ENCODE measurements at places on chromosomes 13 and 19.
A peak's percentile ranks its signal among the peaks of the same experiment; 100 is the strongest.

DNA sequence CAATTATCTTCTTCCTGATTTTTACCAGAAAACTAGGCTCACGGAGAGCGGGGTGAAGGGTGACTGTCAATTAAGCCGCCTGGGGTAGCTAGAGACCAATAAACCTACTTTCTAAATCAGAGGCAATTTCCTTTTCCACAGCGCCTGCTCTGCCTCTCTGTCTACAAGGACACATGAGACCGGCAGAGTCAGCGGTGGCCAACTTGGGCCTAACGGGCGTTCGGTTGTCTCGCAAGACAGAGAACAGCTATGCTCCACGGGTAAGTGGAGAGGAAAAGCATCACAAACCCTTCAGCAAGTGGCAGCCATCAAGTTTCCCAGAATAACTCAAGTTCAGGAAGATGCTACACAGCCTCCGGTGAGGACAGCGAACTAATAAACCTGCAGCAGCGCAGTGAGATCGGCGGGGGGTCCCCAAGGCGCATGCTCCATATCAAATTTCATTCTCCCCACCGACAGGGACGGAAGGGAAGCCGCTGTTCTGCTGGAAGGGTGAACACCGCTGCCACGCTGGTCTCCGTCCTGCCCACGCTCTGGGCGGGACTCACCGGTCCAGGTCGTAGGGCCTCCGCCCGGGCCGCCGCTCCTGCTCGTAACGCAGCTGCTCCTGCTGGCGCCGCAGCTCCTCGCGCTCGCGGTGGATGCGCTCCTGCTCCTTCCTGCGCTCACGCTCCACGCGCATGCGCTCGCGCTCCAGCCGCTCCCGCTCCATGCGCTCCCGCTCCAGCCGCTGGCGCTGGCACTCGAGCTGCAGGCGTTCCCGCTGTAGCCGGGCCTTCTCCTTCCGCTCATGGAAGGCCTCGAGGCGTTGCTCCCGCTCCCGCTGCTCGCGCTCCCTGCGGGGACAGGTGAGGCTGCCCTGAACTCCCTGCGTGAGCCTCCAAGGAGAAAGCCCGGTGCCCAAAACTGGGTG lies 25.8 kb upstream of the TINCR start:
- DNase-seq, result peak; percentile 29

- no peak for DNase-seq
Measured at GRCh38 chr19:57816652-57817051, 1.9 kb upstream of the ZNF552 start.

- DNase-seq, result no peak
Measured at GRCh38 chr13:71399631-71400215, 467.3 kb downstream of the DACH1 start.

- peak; percentile 39 for DNase-seq
Measured at GRCh38 chr19:45103508-45104319, 10.7 kb downstream of the PPP1R37 start.

- DNase-seq, result no peak
Measured at GRCh38 chr13:49454388-49455006, 10.4 kb downstream of the SETDB2 start.

DNA sequence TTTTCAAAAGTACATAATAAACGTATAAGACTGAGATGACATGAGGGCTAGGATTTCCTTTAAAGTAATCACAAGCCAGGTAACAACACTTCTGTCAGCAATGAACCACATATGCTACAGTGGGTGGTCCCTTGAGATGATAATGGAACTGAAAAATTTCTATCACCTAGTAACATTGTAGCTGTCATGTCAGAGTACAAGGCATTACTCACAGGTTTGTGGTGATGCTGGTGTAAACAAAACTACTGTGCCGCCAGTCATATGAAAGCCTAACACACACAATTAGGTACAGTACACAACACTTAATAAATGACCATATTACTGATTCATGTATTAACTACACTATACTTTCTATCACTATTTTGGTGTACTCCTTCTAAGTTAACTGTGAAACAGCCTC lies 36.8 kb downstream of the MIPEP start:
- DNase-seq, result no peak

DNA sequence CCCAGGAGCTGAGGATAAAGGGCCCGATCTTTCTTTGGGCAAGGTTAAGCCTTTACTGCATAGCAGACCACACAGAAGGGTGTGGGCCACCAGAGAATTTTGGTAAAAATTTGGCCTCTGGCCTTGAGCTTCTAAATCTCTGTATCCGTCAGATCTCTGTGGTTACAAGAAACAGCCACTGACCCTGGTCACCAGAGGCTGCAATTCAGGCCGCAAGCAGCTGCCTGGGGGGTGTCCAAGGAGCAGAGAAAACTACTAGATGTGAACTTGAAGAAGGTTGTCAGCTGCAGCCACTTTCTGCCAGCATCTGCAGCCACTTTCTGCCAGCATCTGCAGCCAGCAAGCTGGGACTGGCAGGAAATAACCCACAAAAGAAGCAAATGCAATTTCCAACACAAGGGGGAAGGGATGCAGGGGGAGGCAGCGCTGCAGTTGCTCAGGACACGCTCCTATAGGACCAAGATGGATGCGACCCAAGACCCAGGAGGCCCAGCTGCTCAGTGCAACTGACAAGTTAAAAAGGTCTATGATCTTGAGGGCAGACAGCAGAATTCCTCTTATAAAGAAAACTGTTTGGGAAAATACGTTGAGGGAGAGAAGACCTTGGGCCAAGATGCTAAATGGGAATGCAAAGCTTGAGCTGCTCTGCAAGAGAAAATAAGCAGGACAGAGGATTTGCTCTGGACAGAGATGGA lies 8.4 kb upstream of the CEACAM19 start:
- peak; percentile 60 for DNase-seq

- DNase-seq, result no peak
Measured at GRCh38 chr19:55676889-55677505, 2.0 kb downstream of the EPN1 start.

DNA sequence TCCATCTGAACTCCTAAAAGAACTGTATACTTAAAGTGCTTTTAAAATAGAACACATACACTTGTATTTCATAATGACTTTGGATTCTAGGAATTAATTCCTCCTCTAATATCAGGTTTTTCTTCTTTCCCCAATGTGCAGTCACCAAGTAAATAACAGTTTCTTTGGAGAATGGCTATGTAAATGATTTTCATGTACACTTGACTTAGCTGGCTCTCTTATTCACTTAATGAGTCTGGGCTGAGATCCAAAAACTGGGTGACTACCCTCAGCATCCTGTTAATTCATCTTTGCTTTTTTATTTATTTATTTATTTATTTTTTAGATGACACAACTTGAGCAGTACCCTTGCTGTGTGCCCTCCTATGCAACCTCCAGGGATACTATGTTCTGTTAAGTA lies 1003.7 kb downstream of the SLITRK1 start:
- peak; percentile 52 for DNase-seq

DNA sequence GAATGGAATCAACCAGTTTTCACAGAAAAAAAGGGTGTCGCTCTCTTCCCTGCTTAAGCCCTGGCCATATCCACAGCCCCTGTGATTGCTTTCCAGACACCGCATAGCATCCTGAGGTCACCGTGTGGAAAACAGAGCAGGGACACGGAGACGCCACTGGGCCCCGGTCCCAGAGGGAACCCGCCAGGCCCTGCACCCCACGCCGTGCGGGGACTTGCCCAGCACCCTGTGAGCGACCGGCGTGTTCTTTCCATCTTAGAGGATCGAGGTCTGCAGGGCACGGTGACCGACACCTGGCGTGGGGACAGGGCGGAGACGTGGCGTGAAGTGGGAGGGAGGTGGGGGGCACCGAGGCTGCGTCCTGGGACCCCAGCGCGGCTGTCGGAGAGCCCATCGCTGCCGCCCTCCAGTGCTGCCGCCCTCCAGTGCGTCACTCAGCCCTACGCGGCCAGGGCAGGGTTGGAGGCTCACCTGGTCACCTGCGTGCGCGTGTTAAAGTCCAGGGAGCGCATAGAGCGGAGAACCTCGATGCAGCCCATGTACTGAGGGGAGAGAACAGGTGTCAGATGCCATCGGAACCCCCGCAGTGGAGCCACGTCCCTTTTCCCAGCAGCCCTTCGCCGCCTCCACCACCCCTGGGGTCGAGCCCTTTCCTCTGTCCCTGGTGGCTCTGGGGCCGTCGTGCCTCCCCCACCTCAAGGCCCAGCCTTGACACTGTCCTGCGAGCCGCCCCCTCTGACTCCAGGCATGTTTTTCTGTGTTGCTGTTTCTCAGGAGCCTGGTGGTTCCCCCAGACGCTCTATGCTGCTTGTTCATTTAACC lies 20.2 kb downstream of the SHC2 start:
- DNase-seq, result no peak

DNA sequence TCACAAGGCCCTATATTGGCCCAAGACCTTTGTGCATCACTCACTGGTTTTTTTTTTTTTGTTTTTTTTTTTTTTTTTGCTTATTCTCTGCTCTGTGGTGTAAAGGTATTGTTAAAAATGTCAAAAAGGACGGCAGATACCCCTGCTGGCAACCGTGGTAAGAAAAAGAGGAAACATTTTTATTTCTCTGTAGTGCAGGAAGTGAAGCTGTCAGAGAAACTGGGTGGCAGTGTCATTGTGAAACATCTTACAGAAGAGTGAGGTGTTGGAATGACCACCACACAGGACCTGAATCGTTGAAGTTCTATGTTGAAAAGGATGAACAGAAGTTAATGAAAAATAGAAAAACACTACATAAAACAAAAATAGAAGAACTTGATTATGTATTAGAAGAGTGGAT lies 346.4 kb downstream of the FGF9 start:
- DNase-seq, result no peak

GRCh38 chr19:27851543-27852060 lies 1361.3 kb downstream of the UQCRFS1 start:
- no peak for DNase-seq

DNA sequence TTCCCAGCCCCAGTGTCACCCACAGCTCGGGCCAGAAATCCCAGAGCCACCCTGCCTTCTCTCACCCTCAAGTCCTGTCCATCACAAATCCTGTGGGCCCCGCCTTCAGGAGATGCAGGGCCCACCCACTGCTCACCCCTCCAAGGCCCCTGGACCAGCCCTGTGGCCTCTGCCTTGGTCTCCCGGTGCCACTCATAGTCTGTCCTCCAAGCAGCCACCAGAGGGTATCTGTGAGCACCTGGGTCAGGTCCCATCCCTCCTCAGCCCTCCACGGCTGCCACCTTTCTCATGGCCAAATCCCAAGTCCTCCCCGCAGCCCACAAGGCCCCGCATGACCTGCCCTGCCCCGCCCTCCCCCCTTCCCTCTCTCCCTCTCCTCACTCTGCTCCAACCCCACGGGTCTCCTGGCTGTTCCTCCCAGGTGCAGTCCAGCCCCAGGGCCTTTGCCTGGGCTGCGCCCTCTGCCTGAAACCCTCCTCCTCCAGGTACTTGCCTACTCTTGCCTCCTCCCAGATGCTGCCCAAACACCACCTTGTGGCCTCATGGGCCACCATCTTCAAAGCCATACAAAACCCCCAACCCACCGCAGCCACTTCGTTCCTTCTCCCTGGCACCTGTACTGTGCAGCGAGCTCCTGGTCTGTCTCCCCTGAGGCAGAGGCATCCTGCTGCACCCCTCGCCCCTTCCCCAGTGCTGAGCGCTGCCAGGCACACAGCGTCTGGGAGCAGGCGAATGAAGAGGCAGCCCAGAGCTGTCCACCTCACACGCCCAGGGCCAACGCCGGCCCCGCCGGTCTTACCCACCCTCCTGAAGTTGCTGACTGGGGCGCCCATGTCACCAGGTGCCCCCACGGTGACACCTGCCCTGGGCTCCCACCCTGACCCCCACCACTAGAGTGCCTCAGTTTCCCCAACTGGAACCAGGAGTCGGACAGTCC lies 13.2 kb upstream of the UQCR11 start:
- DNase-seq, result no peak

GRCh38 chr19:35248310-35249145 lies at the start of gene LSR:
LSR (plus strand) TSS chr19:35249002; CDS start chr19:35249023, 21 bp downstream.
- peak; percentile 61 for DNase-seq

All from tongue (tissue), 3 donors.